ENCODE measurements at places on chromosomes 6 and 20.

- no peak for DNase-seq
Measured at GRCh38 chr20:48066851-48067250, 281.6 kb upstream of the SULF2 start.

DNA sequence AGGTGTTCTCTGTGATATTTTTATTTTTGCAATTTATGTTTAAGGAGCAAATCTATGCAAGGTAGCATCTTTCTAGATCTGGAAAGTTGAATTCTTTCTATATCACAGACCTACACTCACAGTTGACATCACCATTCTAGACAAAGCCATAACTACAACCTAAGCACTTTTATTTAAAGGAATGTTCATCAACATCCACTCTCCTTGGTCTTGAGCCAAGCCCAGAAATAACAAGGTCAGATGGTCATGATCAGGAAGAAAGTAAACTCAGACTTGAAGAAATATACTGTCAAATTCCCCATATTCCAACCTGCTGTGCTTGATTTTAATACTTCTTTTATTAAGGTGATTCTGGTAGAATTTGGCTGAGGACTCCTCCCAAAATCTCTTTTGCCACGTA is 32.2 kb downstream of the MMUT start:
- DNase-seq = no peak

- DNase-seq = no peak
Measured at GRCh38 chr6:16362819-16363589, 124.6 kb downstream of the GMPR start.

DNA sequence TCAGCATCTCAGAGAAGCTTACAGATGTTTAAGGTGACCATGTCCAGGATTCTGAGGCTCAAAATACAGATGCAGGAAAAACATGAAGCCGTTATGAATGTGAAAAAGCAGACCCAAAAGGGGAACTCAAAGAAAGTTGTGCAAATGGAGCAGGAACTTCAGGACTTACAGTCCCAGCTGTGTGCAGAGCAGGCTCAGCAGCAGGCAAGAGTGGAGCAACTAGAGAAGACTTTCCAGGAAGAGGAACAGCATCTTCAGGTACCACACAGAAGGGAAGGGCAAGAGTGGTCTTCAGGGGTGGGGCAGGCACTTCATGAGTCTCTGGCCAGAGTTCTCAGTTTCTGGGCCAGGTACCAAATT is 15.2 kb downstream of the RNF8 start:
- DNase-seq = no peak

GRCh38 chr20:25437153-25437581 is 29.7 kb downstream of the GINS1 start:
- peak; percentile 68 for DNase-seq

- no peak for DNase-seq
Measured at GRCh38 chr6:113287396-113287795, 569.7 kb upstream of the MARCKS start.

DNA sequence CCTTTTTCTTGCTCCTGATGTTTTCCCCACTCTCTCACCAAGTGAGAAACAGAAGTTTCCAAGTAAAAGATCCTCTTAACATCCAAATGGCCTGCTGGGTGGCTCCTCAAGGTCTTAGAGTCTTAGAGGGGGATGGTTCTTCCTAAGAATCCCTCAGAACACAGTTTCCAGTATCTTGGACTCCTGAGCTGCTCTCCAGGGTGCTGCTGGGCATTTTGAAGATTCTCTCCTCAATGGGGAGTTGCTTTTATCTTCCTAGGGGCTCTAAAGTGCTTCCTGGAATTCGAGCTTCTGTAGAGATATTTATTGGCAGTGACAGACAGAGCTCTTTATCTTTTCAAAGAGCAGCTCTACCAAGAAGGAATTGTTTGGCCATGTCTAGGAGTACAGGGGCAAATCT is 70.8 kb upstream of the SLC35B3 start:
- DNase-seq = peak; percentile 17

GRCh38 chr6:75830959-75831885 is 82.2 kb downstream of the MYO6 start:
- no peak for DNase-seq

Measured in iPS-NIHi11 (cell line).